Stimulated activated CD8-positive, alpha-beta memory T cell treated with anti-CD3 and anti-CD28 coated beads, Interleukin-15, amount 100 ng/mL, for 1 hour (primary cell): ENCODE measurements at places on chromosomes 7 and 10.
A peak's percentile ranks its signal among the peaks of the same experiment; 100 is the strongest.

GRCh38 chr7:46484906-46485305, 563.8 kb upstream of the IGFBP3 start:
- no peak for DNase-seq

DNA sequence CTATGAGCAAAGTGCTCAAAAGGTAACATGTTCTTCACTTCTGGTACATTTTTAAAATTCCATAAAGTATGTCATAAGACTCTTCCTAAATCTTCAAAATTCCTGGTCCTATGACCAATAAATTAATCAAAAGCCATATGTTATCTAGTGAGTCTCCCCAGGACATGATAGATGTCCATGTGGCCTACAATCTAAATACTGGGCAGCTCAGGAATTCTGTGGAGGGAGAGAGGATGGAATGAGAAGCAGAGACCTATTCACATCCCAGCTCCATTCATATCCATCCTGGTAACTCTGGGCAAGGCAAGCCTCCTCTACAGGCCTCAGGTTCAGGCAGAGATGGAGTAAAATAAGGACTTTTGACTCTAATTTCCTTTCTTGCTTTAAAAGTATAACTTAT, 224.8 kb downstream of the MTERF1 start:
- no peak for DNase-seq

GRCh38 chr10:127123626-127124025, 72.8 kb downstream of the INSYN2A start:
- no peak for DNase-seq

GRCh38 chr7:140027858-140028257, 34.9 kb downstream of the PARP12 start:
- DNase-seq = no peak

- no peak for DNase-seq
These were observed 29.7 kb downstream of the UNC5B start for GRCh38 chr10:71241830-71242621.

DNA sequence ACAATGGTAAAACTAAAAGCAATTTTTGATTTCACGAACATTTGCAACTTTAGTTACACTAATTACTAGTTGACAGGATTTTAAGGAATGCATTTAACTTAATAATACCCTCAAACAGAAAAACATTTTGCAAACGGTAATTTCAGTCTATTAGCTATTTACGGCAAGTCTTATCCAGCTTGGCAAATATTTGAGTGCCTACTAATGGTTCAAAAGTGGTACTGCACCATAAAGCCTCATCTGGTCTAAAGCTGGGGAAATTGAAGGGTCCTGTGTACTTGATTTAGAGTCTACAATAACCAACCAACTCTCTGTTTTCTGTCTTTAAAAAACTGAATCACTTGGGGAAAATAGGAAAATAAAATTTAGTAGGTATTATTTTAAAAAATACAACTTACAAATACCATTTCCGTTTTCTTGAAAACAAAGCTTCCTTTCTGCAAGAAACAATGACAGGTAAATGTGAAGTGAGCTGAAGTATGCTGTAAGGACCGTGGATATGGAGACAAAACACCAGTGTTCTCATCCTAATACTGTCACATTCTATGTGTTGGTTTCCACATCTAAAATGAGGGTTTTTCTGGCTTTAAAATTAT, 142.3 kb downstream of the VPS50 start:
- DNase-seq = no peak

DNA sequence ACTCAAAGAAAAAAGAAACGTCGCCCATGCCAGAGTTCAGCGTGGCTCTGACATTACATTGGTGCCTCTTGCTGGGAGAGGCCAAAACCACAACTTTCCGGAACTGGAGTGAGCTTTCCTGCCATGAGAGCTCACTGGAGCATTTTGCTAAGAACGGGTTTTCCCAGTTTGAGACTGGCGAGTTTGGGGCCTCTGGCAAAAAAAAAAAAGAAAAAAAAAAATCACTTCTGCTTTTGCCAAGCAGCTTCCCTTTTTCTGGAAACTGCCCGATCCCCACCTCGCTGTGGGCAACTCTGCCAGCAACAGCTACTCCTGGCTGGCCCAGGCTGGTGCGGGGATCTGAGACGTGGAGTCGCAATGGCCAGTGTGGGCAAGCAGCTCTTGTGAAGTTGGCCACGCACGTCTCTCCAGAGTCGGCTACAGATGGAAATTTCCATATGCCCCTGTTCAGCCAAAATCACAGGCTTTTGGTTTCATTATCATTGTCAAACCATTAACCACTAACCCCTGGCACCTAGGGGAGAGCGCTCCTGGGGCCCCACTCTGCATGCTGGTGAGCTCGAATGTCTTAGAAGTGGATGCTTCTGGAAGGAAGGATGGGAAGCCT, 25.7 kb downstream of the PRKAG2 start:
- no peak for DNase-seq

- no peak for DNase-seq
These were observed 27.8 kb downstream of the CHST15 start for GRCh38 chr10:124065382-124066125.

DNA sequence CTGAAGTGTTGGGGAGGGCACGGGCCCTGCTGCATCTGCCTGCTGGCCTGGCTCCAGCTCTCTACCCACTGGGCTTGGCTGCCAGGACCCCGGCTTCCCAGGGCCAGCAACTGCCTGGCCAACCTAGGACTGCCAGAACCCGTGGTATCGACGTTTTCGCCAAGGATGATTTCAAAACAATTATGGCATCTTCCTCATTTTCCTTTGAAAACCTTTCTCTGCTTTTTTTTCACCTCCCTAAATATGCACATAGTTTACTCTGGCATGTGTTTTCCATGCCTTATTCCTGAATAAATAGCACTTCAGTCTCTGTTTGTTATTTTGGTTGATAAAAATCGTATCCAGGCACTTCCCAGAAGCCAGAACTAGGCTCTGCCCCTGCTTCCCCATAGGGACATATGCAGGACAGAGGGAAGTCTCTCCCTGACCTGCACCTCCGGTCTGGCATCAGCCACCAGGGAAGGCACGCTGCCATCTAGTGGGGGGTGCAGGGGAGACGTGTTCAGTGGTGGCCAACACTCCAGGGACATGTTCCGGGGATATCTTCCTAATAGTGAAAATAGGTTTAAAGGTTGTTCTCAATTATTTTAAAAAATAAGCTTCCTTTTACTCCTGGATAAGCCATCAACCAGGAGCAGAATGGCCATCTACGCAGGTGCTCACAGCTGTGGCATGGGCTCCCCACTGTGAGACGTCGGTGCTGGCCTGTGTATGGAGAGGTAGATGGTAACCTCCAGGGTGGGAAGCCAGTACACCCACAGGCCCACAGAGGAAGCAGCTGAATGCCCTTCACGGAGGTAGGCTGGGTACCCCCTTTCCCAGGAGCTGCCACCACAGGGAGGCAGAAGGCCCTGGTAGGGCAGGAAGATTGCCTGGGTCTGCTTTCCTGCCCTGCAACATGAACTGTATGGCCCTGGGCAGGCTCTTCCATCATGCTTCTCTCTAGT, 30.7 kb upstream of the ANTXRL start:
- DNase-seq = peak; percentile 19

DNA sequence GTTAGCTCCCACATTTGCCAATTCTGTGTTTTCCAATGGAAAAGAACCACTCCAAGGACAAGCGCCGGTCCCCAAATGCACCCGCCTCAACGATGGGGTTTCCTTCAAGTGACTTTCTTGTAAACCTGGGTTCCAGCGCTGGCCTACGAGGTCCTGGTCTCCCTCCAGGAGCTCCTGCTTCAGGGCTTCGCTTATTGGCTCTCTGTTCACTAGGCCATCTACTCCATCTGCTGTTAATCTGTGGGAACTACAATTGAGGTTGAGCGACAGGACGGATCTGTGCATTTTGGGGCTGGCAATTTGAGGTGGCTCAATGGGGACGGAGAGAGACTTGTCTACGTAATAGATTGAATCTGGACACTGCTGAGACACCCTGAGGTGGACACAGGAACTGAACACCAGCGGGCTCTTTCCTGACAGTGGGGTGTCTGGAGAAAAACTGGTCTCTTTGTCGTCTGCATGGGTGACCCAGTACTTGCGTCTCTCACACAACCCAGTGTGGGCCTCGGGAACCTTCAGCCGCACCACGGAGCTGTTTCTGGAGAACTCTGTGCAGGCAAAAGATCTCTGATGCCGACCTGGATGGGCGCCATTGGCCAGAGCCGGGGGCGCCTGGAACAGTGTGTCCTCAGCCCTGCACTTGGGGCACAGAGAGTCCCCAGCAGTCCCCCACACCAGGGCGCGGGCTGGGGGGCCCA, 115.9 kb upstream of the ADAM12 start:
- DNase-seq = no peak

GRCh38 chr7:79624336-79624735, 170.9 kb upstream of the MAGI2 start:
- no peak for DNase-seq

GRCh38 chr10:99008054-99008453, 227.6 kb downstream of the HPSE2 start:
- no peak for DNase-seq

DNA sequence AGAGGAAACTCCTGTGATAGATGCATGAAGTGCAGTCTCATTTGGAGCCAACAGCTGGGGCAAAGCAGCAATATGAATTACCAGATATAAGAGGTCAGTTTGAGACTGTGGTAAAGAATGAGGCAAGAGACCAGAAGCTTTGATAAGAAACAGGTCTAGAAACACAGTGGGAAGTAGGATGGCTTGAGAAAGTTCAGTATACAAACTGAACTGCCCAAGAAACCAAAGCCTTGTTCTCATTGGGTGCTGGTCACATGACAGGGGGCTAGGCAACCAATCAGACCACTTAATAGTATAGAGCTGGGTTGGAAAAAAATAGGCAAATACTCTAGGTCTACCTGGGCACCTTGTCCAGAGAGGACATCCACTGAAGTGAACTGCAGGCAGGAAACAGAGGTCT, 46.2 kb upstream of the PLCE1 start:
- no peak for DNase-seq

DNA sequence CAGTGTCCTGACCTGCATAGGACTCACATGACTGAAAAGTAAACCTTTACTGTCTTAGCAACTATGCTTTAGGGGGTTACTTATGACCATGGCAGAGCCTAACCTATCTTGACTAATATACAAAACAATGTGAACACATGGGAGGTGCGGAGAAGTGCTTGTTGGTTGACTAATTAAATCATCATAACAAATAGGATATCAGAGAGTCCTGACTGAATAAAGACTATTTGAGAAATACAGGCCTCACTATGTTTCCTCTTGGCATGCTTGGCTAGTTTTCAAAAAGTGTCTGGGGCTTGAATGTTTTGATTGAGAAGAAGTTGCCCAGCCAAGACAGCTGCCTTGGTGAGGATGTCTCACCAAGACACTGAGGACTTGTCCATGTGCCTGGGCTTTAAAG, 104.4 kb upstream of the PHYHIPL start:
- no peak for DNase-seq
